GM12892 (cell line): ENCODE measurements at places on chromosomes 6 and 20.
A peak's percentile ranks its signal among the peaks of the same experiment; 100 is the strongest.

DNA sequence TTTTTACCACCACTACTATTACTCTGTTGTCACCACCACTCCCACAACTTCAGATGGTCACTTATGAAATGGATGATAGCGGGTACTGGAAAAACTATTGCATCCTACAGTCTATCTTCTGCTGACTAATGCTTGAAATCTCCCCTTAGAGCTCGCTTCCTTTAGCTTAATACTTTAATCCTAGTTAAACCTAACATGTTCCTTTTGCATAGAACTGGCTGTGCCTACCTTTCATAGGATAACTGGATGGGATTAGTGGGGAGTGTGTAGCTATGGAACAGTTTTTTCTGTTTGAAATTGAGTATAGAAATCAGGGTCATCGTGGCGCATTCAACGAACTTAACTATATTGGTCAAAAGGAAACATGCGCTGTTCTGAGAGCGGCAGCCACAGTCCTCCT is 294.7 kb downstream of the FARS2 start:
- no peak for DNase-seq

GRCh38 chr20:42338294-42339201 is 720.4 kb upstream of the CHD6 start:
- DNase-seq = no peak

DNA sequence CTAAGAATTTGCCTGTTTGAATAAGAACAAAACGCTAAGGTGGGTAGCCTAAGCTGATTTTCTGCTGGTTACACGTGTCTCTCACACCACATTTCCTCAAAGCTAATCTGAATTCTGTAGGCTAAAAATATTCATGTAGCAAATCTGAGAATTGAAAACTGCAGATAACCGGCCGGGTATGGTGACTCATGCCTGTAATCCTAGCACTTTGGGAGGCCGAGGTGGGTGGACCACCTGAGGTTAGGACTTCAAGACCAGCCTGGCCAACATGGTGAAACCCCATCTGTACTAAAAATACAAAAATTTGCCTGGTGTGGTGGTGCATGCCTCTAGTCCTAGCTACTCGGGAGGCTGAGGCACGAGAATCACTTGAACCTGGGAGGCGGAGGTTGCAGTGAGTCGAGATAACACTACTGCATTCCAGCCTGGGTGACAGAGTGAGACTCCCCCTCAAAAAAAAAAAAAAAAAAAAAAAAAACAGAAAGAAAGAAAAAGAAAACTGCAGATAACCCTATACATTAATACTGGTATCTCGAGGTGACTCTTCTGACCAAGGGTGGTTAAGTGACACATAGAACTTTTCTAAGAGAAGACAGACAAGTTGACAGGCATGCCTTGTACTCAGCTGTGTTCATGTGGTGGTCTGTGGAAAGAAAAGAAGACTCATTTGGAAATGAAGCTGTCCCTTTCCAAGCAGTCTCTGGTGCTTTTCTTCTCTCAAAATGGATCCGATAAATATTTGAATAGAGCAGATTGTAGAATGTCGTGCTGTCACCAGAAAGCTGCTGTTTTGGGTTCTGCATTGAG is 24.7 kb upstream of the ASXL1 start:
- DNase-seq = no peak

- DNase-seq = no peak
These were observed 12.2 kb downstream of the LIN28B start for GRCh38 chr6:104969108-104969507.

DNA sequence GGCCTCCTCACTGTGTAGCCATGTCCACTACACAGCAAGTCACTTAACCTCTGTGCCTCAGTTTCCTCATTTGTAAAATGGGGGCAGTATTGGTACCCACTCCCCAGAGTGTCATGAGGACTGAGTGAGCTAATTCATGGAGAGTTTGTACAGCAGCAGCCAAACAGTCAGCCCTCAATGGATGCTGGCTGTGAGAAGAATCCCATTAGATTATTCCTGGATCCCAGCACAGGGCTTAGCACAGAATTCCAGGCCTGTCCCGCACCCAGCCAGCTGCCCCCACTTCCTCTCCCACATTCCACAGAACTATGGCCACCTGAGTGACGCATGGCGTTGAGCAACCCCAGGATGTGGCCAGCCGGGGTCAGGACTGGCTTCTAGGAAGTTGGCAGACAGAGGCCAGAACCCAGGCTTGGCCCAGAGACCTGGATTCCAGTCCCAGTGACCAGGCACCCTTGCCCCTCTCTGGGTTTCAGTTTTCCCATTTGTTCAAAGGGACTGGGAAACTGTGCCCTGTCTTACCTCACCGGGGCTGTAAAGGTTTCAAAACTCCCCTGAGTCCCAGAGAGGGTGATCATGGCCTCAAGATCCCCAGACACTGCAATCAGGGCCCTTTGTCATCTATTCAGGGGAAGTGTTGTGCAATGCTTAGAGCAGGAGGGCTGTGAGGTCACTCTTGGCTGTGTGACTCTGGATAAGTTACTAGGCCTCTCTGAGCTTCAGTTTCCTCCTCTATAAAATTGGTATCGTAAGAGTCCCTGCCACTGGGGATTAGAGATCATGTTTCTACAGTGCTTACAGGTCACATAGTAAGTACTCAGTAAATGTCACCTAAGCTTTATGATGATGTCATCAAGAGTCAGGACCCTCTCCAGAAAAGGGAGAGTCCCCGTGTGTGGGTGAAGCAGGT is 3.0 kb upstream of the TGM2 start:
- no peak for DNase-seq

DNA sequence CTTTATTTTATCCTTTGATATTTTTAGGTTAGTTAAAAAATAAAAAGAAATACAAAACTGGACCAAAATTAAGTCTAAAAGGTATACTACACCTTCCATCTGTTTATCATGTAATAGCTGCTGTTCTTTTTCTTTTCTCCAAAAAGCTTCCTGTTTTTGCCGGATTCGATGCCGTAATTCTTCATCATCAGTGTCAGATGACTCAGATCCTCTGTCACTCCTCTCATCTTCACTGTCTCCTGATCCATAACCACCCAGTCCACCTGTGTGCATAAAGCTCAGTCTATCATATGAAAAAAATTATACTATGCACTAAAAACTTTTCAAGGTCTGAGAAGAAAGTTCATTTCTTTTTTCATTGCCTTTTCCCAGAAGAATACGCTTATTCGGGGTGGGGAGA is 8.5 kb upstream of the COQ3 start:
- no peak for DNase-seq

- no peak for DNase-seq
These were observed 69.6 kb downstream of the PYGB start for GRCh38 chr20:25317351-25318075.

- DNase-seq = no peak
These were observed 58.5 kb downstream of the SRC start for GRCh38 chr20:37404461-37404890.

GRCh38 chr20:4667371-4667773 is 54.3 kb upstream of the PRND start:
- no peak for DNase-seq

- no peak for DNase-seq
These were observed 29.0 kb upstream of the GTSF1L start for GRCh38 chr20:43755851-43756250.

- peak; percentile 48 for DNase-seq
These were observed 39.2 kb downstream of the KCNK5 start for GRCh38 chr6:39189915-39190544.

DNA sequence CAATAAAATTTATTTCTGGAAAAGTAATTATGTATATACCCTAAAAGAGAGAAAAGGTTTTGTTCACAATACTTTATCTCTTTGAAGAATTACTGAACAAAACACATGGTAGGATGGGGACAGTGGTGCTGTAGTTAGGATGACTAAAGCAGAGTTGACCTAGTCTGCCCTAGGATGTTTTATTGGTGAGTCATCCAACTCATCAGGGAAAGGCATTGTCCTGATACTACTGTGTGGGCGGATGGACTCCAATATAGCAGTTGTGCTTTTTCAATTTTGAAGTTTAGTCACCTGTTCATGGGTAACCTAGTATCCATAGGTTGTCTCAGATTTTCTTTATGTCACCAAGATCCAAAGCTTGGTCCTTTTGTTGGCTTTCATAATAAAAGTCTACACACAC is 53.3 kb upstream of the EYS start:
- DNase-seq = no peak

- no peak for DNase-seq
These were observed 243.8 kb downstream of the CDH26 start for GRCh38 chr20:60202046-60202445.

DNA sequence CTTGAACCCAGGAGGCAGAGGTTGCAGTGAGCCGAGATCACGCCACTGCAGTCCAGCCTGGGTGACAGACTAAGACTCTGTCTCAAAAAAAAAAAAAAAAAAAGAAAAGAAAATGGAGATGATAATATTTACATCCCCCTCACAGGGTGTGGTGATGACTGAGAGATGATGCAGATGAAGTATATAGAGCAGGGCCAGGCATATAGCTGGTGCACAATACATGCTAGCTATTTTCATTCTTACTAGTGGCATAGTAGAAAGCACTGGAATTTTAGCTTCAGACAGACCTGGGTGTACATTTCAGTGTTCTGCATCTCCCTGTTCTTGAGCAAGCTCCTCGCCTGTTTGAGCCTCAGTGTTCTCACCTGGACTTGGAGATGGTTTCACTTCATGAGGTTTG is 36.9 kb downstream of the CEBPB start:
- DNase-seq = no peak

GRCh38 chr6:21045135-21045700 is 511.0 kb downstream of the CDKAL1 start:
- no peak for DNase-seq

DNA sequence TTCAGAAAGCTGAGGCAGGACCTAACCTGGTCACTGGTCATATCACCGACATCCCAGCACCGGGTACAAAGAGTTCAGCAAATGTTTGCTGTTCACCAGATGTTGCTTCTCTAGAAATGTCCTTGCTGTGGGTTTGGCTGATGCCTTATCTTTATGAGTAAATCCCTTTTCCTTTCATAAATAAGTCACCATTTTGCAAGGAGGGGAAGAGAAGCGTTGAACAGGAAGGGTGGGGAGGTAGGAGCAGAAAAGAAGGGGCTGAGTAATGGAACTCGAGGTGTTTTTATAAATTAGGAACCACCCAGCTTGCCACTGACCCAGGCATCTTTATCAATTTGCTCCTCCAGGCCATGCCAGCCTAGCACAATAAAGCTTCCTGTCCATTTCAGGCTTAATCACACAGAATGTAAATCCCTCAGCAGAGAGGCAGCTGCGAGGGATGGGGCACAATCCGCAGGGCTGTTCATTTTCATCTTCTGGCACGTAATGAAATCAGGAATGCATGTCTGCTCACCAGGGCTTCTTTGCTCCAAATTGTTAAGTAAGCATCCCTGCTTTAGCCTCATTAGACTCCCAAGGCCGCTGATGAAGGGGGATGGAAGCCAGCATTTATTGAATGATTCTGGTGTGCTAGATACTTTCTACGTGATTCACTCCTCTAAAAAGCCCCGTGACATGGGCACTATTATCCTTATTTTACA is 371.9 kb upstream of the CHD6 start:
- DNase-seq = no peak

DNA sequence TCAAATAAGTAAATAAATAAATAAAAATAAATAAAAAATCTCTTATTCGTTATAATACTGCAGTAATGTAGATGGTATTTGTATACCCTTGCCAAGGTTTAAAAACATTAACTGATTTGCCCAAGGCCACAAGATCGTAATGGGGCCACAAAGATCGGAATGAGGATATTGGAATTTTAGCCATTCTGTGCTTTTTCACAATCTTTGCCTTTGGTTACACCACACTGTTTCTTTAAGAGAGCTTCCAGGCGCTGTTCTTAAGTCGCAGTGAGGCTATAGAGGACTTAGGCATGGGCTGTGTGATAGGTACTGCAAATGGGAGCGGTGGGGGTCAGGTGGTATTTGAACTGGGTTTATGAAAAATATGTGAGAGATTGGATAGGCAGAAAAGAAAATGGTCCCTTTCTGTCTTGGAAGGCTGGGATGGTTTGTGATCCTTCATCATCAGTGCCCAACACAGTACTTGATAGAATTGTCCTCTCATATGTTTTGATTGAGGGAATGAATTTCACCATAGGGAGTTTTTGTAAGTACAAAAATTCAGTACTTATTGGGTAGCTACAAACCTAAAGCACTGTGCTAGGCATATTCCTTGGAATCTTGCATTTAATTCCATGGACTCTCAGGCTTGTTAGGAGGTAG is 1.4 kb downstream of the NUS1 start:
- no peak for DNase-seq

DNA sequence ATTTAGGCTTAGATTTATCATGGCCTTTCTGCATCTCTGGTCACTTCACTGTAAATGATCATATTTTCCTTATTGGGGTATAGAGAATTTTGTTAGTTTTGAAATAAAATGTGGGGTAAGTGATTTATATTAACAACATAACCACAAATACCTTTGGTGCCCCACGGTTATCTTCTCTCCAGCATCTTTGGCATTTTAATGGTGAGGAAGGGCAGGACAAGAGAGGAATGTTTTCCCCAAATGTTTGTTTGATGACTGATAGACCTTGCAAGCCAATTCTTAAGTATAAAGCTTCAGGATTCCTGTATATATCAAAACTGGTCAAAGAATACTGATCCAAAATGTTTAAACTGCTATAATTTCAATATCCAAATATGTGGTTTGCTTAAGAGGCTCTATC is 171.6 kb upstream of the SMLR1 start:
- DNase-seq = no peak

- no peak for DNase-seq
These were observed 2.7 kb downstream of the TMEM74B start for GRCh38 chr20:1182106-1182505.

DNA sequence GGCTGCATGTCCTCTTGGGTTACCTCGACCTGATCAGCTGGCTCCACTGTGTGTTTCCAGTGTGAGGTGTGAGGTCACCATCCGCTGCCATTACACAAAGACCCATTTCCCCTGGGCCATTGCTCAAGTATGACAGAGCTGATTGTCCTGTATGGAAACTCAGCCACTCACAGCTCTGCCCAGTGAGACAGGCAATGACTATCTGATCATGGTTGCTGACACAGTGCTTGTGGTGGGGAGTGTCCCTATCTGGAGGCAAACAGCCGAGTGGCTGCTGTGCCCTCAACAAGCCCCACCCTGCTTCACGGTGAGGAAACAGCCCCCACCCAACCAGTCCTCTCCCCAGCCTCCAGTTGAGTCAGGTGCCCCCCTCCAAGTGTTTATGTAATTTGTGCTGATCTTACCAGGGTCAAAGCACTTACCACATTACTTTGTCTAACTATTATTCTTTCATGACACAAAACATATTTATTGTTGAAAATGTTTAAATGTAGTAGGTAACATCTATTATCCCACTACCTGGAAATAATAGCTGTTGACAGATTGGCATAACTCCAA is 11.7 kb upstream of the MAPK13 start:
- DNase-seq = no peak

DNA sequence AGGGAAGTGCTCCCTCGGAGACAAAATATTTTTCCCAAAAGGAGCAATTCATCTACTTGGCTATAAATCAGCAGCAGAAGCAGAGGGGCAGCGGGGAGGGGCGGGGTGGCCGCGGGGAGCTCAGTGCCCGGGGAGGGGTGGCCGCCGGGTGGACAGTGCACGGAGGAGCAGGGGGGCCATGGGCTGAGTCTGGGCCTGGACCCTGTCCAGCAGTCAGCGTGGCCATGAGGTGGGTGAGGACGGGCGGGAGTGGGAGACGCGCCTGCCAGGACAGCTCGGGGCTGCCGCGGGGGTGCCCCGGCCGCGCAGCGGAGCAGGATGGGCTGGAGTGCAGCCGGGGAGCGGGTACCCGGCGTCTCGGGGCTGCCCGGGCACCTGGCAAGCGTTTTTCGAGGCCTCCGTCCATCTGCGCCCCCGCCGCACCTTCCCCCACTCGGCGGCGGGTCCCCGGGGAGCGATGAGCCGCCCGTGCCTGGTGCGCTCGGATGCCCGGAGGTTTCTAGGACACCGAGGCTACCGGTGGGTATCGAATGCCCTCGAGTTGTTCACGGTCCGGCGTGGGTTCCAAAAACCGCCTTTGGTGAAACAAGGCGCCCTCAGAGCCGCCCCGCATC is 229.5 kb downstream of the THBS2 start:
- DNase-seq = no peak
